ENCODE measurements at places on chromosomes 4 and X. TPM values are rescaled to one million over a fixed set of nuclear protein-coding genes. Genes with fewer than 3 reads are reported as not detected.

Gene NUDT10
- polyA plus RNA-seq = 11.6 TPM

Gene BTK
- polyA plus RNA-seq = 1.7 TPM

Gene GCNA
- 2.1 TPM for polyA plus RNA-seq

Gene ANKRD50
- polyA plus RNA-seq = 40.5 TPM

DNA sequence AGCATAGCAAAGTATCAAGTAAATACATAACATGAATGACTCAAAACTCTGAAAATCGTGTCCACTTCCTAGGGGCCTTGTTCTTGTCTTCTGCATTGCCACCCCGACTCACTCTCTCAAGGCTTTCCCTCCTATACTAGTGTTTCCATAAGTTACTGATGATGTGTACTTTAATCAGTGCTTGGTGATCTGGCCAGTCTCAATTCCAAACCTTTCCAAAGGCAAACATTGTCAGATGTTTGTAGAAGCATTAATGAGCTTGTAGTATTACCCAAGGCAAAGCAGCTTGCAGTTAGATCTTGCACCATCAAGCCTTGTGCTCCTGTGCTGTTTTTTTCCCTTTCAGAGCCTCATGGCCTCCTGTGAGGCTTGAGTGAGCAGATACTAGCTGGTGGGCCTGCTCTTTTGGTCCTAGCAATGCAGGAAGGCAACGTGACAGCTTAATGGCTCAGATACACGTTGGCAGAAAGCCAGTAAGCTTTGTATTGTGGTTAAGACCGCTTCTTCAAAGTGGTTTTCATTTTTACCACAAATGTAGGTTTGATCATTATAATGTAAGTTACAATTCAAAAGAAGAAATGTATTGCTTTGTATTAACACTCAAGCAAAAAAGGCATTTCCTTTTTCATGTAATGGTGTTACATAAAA lies 51.8 kb downstream of the RBPJ start:
- peak; percentile 23 for DNase-seq

DNA sequence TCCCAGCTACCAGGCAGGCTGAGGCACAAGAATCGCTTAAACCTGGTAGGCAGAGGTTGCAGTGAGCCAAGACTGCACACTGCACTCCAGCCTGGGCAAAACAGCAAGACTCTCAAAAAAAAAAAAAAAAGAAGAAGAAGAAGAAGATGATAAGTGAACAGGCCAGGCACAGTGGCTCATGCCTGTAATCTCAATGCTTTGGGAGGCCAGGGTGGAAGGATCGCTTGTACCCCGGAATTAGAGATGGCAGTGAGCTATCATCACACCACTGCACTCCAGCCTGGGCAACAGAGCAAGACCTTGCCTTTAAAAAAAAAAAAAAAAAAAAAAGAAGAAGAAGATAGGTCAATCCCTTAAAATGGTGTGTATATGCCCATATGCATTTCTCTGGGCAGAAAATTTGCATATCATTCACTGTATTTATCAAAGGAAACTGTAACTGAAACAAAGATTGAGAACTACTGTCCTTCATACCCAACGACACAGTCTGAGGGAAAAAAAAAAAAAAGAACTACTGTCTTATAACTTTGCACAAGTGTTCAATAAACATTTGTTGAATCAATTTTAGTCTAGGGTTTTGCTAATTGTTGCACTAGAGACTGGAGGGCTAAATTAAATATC lies 2.3 kb downstream of the RFC1 start:
- DNase-seq = no peak

- no peak for DNase-seq
These were observed 43.9 kb upstream of the MTMR1 start for GRCh38 chrX:150649096-150649870.

GRCh38 chrX:7889680-7890079 lies 37.5 kb downstream of the PNPLA4 start:
- no peak for DNase-seq

DNA sequence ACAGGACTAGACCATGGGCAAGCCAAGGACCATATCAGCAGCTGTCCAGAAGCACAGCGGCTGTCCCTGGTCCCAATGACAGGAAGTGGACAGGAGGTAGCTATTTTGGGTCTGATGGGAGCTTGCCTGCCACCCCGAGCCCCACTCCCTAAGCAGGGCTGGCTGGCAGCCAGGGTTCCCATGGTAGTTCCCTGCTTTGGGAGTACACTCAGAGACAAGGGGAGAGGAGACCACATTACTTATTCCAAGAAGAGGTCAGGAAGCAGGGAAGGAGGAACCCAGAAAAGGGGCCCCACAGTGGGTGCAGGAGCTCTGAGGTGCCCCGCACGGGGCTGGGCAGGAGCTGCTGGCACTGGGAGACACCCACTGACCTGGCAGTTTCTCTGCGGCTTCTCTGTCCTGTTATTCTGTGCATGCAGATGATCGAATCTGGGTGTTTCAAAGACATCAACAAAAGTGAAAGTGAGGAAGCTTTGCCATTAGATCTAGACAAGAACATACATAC lies 36.3 kb downstream of the HTT-AS start:
- no peak for DNase-seq

GRCh38 chrX:103539695-103540094 lies 20.4 kb upstream of the RAB40A start:
- DNase-seq = no peak

- no peak for DNase-seq
These were observed 1.2 kb upstream of the QDPR start for GRCh38 chr4:17512973-17513665.

DNA sequence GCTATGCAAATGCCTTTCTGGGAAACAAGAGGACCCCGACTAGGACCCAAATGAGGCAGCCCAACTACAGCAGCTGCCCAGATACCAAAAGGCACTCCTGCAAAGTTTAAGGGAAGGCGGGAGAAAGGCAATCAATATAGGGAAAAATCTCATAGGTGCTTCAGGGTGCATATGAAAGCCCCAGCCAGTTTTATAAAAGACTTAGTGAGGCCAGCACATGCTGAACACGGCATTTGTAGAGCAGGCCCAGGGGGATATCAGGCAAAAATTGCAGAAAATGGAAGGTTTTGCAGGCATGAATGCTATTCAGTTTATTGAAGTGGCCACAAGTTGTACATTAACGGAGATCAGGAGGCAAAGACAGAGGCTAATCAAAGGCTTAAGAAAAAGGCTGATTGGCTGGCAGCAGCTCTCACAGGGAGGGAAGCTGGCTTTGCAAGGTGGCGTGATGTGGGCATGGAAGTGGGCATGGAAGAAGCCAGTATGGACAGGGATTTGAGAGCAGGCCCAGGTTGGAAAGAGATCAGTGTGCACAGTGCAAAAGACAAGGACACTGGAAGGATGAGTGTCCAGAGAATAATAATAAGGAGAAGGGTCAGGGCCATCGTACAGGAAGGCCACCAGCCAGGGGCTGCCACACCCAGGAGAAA lies 37.7 kb upstream of the UGT2B7 start:
- DNase-seq = no peak

- DNase-seq = no peak
These were observed 147.1 kb downstream of the FAT4 start for GRCh38 chr4:125461676-125462363.

GRCh38 chrX:24204331-24204730 lies 54.8 kb downstream of the ZFX start:
- no peak for DNase-seq

GRCh38 chr4:54289316-54289715 lies 60.2 kb downstream of the PDGFRA start:
- no peak for DNase-seq

DNA sequence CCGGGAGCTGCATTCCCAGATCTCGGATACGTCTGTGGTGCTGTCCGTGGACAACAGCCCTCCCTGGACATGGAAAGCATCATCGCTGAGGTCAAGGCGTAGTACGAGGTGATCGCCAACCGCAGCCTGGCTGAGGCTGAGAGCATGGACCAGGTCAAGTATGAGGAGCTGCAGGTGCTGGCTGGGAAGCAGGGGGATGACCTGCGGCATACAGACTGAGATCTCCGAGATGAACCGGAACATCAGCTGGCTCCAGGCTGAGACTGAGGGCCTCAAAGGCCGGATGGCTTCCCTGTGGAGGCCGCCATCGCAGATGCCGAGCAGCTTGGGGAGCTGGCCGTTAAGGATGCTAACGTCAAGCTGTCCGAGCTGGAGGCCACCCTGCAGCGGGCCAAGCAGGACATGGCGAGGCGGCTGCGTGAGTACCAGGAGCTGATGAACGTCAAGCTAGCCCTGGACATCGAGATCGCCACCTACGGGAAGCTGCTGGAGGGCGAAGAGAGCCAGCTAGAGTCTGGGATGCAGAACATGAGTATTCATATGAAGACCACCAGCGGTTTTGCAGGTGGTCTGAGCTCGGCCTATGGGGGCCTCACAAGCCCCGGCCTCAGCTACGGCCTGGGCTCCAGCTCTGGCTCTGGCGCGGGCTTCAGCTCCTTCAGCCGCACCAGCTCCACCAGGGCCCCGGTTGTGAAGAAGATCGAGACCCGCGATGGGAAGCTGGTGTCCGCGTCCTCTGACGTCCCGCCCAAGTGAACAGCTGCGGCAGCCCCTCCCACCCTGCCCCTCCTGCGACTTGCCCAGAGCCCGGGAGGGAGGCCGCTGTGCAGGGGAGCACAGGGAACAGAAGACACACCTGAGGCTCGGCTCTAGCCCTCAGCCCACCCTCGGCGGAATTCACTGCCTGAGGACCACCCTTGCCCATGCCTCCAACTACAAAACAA lies 29.4 kb upstream of the GABRA3 start:
- DNase-seq = no peak

DNA sequence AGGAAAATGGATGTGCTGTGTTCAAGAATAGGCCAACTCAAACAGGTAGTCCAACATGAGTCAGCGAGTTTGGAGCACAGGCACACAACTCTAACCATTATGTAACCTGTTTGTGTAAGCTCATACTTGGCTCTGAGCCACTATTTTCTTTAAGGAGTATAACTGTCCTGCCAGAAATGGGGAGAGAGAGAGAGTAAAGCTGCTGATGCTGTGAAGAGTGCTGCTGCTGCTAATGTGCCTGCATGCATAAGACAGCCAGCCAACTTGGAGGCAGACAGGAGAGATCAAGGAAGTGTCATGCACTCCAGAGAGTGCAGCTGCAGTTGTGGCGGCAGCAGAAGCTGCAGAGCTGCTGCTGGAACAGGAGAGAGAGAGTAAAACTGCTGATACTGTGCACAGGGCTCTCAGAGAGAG lies 11.7 kb upstream of the STATH start:
- DNase-seq = peak; percentile 0

GRCh38 chrX:49901048-49901447 lies 21.3 kb upstream of the CLCN5 start:
- DNase-seq = no peak

- DNase-seq = no peak
These were observed 200.5 kb downstream of the NWD2 start for GRCh38 chr4:37445023-37445422.

DNA sequence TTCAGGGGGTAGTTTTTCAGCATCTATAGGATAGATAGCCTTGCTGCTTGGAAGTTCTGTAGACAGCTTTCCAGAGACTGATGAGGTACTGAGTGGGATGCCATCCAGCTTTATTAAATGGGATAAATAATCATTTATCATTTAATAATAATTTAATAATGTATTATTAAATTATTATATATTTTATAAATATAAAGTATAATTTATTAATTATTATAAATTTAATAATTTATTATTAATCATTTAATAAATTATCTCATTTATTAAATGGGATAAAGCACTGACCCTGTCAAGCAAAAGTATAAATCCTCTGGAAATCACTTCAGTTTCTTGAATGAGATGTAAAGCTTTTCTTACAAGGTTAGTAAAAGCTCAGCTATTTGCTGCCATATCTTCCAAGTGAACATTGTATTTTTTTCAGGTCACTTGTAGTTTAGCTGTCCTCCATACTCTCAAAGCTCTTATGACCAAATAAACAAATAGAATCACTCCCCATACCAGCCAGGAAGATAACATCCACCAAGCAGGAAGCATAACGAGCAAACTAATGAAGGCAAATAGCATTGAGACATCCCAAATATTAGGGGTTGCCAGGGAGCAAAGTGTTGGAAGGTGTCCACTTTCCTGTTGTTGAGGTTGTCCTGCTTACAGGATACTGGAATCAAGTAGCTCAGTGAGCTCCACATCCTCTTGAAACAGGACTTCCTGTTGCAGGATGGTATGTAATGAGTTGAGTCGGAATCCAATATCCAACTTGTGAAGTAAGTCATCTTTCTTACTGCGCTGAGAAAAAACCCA lies 88.9 kb downstream of the ZNF674 start:
- no peak for DNase-seq

GRCh38 chrX:7334253-7334935 lies 186.4 kb upstream of the PUDP start:
- DNase-seq = no peak

GRCh38 chr4:5084911-5085475 lies 33.7 kb downstream of the STK32B start:
- DNase-seq = no peak

DNA sequence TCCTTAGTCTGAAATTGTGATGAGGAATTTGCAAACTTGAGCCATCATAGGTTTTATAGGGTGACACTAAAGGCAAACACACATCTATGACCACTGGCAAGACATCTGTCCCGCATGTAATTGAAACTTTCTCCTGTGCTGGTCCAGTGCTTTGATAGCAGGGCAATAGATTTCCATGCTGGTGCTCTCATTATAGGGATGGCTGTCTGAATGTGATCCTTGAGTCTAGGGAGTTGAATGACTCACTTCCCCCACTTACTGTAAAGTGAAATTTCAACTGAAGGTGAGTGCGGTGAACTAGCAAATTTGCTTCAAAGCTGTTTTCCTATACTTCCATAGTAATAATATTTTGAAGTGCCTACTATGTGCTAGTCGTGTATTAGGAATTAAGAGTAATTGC lies 1630.0 kb downstream of the STIM2 start:
- DNase-seq = no peak

GRCh38 chrX:28189011-28189410 lies 207.8 kb upstream of the DCAF8L1 start:
- DNase-seq = no peak

DNA sequence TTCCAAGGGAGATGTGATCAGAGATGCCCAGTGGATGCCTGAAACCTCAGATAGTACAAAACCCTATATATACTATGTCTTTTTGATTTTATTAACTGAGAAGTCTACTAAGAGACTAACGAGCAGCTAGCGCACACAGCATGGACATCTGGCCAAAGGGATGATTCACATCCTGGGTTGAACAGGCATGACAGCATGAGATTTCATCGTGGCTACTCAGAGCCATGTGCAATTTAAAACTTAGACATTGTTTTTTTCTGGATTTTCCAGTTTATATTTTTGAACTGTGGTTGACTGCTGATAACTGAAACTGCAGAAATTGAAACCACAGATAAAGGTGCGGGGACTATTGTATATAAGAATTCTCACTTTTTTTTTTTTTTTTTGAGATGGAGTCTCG lies 2252.9 kb upstream of the AGA start:
- DNase-seq = no peak
